ENCODE measurements at places on chromosomes 6 and 20.

DNA sequence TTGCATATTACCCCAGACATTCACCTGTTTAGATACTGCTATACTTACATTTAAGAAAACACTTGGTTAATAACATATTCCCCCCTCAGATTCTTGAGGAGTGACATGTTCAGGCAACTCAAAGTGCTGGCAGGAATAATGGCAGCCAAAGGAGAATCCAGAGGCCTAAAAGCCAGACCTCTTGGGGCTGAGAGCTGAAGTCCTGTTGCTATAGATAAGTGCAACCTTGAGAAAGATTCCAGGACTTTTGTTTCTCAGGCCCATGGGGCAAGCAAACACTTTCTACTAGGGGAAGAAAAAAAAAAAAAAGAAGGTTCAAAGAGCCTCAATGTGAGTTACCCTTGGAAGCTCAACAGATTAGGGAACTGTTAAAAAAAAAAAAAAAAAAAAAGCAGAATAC lies 132.8 kb upstream of the BEND3 start:
- DNase-seq: no peak

DNA sequence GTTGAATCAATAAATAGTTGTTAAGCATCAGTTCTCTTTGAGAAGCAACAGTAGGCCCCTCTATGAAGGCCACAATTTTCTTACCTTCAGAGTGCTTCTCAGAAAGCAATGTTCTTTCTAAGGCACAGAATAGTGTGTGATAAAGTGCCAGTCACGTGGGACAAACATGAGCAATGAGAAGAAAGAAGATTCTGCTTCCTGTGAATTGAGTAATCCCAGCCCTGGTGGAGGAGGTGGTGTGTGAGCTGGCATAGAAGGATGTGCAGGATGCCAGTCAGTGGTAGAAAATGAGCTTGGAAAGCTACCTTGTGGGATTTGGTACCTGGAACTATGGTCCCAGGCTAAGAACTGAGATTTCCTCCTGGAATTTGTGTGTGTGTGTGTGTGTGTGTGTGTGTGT lies 21.7 kb downstream of the KIZ start:
- DNase-seq: no peak

DNA sequence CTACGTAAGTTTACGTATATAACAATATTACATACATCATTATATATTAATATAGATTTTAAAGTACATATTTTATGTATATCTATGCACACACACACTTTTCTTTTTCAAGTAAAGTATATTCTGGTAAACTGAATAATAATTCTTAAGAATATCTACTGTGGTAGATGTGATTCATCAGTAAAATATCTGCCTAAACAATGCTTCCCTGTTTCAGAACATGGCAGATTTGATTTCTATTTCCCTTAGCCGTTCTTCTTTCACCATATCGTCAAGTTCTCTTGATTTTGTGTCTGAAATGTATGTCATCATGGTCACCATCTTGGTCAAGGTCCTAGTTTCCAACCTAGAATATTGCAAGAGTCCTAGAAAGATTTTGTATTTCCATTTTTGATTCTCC lies 195.6 kb downstream of the HDGFL1 start:
- no peak for DNase-seq

DNA sequence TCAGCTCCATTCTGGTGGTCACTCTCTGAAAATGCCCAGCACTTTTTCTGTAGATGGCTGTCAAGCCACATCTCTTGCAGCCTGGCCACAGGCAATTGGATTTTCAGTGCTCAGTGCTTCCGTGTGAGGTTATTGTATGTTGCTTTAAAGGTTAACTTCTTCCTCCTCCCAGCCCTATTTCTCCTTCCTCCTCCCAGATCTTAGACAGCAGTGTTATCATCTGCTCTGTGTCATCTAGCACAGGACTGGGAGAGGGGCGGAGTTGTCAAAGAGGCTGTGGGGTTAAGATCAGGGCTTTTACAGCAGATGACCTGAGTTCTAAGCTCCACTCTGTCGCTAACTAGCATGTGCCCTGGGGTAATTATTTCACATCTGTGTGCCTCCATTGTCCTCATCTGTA lies 129.0 kb downstream of the PHACTR3 start:
- DNase-seq: no peak

DNA sequence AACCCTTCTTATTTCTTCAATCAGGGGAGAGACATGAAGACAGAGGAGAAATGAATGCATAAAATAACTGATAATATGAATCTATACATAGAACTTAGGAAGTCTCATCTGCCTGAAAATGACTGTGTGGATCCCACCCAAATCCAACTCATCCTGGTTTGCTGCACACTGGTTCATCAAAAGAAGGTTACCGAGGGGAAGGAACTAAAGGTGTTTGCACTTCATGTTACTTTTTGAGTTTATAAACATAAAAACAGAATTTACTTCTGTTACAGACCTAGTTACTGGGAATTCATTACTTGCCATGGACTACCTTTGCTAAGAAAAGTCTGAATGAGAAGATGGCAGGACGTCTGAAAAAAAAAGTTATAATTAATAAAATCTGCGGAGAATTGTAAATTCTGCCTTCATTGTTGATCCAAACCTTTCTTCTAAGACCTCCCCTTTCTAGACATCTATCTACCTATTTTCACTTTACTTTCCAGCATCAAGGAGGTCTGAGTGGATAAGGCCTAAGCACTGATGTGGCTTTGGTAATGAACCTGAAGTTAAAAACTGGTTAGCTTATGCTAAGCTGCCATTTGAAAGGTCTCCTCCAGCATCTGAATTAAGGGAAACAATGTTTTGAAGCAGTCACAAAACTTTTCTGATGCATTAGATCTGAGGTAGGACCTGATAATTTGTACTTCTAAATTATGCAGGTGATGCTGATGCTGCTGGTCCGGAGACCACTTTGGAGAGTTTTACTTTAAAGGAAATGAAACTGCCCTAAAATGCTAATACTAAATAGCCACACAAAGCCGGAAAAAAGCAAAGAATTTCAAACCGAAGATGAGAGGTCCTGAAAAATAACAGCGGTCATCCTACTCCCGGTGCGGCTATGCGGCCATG lies 84.0 kb downstream of the HFE start:
- no peak for DNase-seq

GRCh38 chr20:36466089-36466488 lies 75.2 kb upstream of the MYL9 start:
- DNase-seq: no peak

- no peak for DNase-seq
Observed at GRCh38 chr6:46012834-46013233, 2.8 kb downstream of the CLIC5 start.

GRCh38 chr6:69868252-69868804 lies 2.0 kb downstream of the COL19A1 start:
- DNase-seq: no peak

DNA sequence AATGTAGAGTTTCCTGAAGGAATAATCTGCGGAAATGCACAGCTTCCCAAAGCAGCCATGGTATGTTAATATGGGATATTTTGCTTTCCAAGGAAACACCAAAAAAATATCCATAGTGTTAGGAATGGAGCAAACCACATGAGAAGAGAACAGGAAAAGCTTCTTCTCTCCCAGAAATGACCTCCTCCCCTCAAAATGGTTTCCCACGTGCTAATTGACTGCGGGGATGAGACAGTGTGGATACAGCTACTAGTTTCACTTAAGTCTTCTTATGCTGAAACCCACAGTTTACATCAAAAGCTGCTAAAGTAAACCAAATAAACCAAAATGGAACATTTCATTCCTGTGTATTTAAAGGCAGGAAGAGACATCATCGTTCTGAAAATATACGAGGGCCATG lies 69.4 kb downstream of the FYN start:
- no peak for DNase-seq

DNA sequence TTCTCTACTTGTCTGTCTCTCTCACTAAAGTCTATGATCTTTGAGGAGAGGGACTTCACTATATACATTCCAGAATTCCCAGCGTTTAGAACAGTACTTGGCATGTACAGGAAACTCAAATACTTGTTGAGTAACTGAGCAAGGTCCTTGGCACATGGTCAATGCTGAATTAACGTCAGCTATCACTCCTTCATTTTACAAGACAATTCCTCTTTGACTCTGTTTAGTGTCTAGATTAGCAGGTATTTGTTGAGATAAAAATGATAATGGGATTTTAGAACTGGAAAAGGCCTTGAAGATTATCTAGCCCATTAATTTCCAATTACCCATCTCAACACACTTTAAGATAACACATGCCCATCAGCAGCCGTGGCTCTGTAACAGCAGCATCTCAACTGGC lies 6.6 kb upstream of the GUCA1B start:
- no peak for DNase-seq

DNA sequence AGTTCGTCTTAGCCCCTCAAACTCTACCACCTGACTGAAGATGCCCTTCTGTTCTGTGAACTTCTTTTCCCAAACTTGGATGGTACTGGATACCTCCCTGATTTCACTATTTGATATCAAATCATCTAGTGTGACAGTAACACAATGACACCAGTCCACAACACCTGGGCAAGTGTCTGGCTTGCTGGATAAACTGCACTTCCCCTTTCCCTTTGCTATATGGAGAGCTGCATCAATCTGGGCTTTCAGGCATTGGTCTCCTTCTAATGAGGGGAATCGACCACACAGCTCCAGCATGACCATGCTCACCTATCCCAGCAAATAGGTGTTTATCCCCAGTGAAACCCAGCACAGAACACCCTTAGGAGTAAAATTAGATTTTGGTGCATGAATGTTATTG lies 3.1 kb downstream of the F13A1 start:
- DNase-seq: no peak

DNA sequence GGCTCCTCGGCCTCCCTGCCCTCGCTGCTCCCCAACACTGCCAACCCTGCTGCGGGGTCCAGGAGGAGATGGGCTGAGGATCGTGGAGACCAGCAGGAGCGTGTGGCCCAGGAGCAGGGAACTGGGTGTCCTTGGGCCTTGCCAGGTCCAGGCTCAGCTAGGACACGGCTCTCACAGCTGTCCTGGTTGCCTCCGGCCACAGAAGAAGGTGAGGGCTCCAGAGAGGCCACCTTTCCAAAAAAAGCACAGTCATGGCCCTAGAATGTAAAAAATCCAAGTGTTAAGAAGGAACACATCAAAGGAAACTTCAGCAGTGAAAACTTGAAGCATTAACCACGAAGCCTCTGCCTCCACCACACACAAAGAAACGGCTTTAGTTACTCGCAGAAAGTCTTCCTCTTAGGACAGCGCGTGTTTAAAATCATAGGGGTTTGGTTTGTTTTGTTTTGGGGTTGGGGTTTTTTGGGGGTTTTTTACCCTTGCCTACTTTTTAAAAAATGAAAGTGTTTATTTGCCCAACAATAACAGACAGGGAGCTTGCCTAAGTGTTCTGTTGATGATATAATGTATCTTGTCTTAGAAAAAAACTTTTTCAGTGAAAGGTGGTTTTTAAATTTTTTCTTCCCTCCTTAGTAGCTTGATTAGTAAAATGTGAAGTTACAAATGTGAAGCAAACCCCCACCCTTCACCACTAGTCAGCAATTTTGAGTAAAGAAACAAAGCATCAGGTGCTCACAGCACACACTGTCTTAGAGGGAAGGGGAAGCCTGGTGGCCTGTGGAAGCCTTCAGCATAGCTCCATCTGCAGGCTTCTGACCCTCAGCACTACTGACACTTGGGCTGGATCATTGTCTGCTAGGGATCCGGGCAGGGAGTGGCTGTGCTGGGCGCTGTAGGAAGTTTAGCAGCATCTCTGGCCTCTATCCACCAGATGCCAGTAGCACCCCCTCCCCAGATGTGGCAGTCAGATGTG lies 60.0 kb downstream of the PTPN1 start:
- no peak for DNase-seq

DNA sequence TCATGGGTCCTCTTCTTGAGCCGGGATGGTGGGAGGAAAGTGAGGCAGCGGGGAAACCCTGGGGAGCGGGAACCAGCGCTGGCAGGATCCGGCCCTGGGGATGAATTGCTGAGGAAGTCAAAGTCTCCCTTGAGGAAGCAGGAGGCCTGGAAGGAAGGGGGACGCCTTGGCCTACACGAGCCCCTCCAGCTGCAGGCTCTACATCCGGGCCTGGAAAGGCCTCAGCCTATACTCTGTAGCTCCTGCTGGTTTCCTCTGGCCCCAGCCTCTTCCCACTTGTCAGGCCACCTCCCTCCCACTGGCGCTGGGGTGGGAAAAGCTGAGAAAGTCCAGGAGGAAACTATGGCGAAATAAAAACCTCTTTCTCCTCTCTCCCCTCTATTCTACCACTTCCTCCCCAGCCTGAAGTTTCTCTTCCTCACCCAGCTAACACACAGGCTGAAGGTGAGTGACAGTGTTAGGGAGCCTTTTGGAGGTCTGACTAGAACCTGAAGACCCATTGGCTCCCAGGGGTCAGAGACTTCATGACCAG lies 14.9 kb downstream of the TREML2 start:
- DNase-seq: no peak

DNA sequence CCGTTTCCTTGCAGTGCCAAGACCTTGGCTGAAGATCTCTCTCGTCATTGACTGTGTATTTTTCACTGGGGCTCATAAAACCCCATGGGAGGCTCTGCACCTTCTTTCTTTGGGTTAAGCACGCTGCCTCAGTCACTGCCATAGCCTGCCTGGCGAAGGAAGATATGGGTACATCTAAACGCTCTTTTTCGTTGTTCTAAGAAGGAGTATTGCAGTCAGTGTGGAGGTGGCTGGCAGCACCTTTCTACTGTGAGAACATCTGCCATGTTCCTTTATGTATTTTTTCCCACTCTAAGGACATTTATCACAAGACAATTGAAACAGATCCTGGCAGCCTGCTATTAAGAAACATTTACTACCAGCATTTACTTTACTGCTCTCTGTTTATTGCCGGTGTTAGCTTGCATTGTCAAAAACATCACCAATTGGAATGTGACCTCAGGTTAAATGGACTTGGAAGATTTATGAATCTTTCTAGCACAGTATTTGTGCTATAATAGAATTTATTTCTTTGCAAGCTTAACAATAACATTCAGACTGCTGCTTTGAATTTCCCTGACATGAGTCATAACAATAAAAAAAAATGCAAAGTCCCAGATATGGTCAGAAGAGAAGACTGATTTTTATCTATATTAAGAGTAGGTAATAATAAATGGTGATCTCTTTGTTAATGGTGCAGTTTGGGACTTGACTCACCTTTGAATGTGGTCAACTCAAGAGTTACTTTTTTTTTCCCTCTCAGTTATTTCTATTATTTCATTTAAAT lies 62.2 kb upstream of the CLDN20 start:
- DNase-seq: no peak
